Stimulated activated CD4-positive, alpha-beta T cell treated with anti-CD3 and anti-CD28 coated beads, Interleukin-15, amount 100 ng/mL, for 1 hour (primary cell): ENCODE measurements at places on chromosomes 3 and 15.

GRCh38 chr3:52218454-52218853 lies 7.0 kb downstream of the TLR9 start:
- no peak for DNase-seq

DNA sequence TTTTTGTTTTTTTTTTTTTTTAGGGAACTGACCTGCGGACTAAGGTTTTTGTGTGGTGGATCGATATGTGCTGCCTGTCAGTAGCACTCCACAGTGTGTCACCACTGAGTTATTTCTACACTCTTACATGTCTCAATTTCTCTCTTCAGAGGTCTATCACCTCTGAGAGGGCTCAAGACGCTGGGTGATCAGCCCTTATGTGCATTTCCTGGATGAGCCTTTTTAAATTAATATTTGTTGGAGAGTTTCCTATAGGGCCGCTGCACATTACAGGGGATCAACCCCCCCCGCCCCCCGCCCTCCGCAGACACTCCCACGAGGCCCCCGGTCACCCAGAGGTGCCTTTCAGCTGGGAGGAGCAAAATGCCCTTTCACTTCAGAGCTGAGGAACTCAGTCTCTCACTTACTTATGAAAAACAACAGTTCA lies 34.5 kb upstream of the AP4E1 start:
- DNase-seq = no peak

DNA sequence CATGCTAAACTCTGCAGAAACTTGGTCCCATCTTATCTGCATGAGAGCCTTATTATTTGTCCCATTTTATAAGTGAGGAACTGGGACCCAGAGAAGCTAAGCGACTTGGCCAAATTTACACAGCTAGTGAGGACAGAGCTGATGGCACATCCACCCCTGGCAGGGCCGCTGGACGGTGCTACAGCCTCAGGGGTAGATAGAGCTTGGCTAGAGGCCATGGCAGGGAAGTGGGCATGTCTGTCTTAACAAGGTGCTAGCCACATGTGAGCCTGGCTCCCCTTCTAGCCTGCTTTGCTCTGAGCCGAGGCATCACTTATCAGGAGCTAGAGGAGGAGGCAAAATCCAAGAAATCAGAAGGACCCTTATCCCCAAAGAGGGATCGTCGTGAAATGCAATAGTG lies 36.7 kb upstream of the SYNM start:
- no peak for DNase-seq

DNA sequence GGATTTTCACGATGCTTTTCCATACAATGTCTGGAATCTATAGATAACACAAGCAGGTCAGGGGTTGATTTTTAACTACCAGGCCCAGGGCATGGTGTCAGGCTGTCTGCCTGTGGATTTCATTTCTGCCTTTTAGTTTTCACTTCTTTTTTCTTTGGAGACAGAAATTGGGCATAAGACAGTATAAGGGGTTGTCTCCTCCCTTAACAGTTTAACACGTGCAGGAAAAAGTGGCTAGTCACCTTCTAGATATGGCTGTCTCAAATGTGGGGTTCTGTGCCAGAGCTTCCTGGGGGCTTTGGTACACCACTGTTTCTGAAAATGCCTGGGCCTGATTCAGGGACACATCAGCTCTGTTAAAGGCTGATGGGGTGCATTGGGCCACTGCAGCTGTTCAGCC lies 7.4 kb upstream of the ZNF589 start:
- DNase-seq = no peak

DNA sequence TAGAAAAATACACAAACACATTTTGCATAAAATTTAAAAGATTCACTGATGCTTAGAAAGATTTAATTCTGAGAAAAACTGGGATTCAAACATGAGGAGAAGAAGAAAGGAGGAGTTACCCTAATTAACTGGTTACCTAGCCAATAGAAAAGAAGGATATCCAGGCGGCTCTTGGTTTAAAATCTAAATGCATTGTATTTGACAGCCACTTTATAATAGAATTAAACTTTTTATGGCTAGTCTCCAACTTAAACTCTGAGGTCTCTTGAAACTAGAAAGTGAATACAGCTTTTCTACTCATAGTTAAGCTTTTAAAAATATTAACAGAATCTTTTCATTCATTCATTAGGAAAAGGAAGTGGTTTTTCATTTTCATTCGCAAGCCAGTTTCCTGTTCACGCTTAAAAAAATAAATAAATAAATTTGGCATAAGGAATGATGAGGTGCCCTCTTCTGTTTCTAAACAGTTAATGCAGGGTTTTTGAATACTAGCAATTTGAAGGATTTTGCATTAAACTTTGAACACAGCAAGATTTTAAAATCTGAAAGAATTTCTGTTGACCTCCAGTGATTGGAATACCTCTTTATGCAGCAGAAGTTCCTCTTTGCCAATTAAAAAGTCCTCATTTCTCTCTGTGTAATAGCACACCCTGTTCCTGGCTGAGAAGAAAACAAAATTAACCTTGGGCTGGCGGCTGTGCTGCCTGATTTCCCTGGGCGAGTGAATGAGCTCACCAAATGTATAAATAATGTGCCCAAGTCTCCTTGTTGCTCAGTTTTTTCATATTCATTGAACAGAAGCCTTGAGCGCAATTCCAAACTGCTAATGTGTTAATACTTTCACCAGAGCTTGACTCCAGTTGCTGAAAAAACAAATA lies 105.1 kb downstream of the ZMAT3 start:
- DNase-seq = no peak

GRCh38 chr3:150097588-150097890 lies 126.8 kb upstream of the PFN2 start:
- no peak for DNase-seq

- DNase-seq = no peak
Measured at GRCh38 chr3:5016211-5017161, 37.2 kb downstream of the BHLHE40 start.

DNA sequence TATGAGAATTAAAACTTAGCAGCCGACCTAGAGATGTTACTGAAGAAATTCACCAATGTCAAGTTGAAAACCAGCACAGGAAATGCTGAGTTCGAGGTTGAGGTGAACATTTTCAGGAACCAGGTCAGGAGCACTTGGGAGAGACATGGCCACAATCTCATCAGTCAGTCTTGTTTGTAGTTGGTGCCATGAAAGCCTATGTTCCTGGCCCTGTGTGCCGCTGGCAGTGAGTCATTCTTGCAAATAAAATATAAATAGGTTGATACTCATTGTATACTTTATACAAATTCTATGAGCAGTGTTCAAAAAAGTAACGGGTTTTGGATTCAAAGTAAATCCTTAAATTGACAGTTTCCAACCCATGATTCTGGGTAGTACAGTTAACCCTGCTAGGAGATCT lies 1.5 kb upstream of the FSIP1 start:
- DNase-seq = no peak

- DNase-seq = no peak
Measured at GRCh38 chr15:92409006-92409405, 15.3 kb downstream of the ST8SIA2 start.

DNA sequence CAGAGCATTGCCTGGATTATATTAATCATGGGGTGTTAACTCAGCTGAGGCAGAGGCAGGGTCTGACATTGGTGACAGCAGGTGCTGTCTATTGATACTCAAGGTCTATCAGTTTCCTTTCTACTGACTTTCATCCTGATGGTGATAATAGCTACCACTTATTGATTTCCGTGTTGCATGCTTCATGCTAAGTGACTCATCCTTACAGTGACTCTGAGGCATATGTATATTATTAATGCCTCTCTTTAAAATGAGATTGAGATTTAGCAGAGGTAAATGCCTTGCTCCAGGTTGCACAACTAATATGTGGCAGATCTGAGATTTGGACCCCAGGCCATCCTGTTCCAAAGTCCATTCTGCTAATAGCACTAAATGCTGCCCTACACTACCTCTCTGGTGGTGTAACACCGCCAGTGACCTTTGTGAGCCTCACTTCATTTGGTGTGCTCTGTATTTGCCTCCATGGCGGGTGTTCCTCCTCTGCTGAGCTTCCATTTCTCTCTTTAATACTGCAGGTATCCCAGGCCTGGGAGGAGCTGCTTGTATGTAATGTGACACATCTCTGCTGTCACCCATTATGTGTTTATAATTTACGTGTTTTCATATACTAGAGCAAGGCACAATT lies 50.4 kb downstream of the GPR171 start:
- DNase-seq = no peak

DNA sequence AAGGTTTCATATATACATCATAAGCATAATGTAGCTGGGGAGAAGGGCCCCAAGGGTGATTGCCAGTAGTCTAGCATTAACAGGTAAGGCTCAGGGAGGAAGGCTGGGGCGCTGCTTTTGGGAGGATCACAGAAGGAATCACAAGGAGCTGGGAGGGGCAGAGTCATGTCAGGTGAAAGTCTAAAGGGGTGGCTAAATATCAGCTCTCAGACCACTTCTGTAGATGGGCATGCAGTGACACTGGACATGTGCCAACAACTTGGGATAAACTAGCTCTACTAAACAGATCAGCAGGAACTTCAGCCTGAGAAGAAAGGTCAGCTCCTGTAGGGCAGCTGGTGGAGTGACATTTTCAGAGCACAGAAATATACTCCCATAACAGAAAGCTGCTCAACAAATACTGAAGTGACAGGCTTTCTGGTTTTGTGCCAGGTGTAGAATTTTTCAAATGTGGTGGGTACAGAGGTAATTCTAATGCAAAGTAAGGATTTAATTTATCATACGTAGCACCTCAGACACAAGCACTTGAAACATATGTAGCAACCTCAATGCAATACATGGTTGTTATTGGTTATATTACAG lies 79.4 kb downstream of the PEX5L start:
- no peak for DNase-seq

GRCh38 chr3:155227141-155227540 lies 66.3 kb downstream of the STRIT1 start:
- DNase-seq = no peak

DNA sequence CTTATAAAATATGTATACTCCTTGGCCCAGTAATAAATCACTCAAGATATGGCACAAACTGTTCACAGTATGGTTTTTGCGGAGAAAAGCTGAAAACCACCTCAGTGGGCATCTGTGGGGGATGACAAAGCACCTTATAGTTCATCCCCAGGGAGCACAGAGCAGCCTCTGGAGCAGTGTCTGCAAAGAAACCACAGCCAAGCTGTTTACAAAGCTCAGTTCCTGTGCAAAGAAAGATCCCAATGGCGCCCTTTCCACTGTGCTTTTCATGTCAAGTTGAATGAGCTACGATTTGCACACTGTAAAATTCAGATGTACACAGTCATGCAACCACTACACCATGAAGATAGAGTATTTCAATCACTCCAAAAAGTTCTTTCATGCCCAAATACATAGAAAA lies 2.5 kb upstream of the EFCC1 start:
- DNase-seq = no peak

DNA sequence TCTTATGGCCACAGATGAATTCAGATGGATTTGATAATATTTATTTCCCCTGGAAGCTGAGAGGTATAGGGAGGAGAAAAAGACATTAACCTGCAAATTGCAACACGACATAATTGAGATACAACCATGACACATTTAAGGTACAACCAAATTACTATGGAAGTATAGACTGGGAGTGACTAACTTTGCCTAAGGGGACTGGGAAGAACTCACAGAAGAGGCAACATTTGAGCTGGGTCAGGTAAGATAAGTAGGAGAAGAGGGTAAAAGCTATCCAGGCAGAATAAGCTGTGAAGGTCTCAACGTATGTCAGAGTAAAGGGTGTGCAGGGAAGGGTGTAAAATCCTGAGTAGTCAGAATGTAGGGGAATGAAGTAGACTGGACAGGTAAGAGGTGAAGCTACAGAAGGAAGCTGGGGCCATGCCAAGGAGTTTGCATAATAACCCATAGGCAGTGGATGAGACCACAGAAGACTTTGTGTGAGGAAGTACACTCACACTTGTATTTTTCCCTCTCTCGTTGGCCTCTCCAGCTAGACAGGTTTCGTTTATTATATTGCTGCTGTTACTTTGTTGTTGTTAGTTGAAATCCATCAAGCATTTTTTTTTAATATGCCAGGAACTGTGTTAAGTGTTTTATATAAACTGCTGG lies 28.0 kb upstream of the PTX3 start:
- no peak for DNase-seq

DNA sequence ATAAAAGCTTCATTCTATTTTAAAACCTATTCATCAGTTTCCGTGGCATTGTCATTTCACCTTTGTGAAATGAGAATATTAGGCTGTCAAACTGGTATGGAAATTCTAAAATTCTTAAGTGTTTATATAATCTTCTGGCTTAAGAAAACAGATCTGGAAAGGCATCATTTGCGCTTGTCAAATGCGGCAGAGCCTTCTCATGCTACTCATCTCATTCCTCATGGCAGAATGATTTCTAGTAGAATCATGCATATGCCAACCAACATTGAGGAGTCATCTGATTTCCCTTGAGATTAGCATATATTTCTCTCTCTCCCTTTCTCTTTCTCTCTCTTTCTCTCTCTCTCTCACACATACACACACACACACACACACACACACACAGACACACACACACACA lies 48.8 kb downstream of the STRIT1 start:
- no peak for DNase-seq

DNA sequence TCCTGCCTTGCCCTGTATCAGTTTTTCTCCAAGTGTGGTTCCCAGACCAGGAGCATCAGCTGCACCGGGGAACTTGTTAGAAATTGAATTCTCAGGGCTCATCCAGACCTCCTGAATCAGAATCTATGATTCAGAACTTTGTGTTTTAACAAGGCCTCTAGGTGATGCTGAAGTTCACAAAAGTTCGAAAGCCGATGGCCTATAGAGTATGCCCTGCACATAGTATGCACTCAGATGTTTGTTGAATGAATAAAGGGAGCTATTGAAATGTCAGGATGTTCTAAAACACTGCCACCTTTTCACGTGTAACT lies 664 bp upstream of the LARP6 start:
- no peak for DNase-seq

- DNase-seq = no peak
Measured at GRCh38 chr3:171329746-171330145, 130.5 kb downstream of the TNIK start.
